ENCODE measurements at places on chromosomes 12 and 14.

- no peaks in the 10 kb centered on the region for H3K27me3 ChIP-seq
- DNase-seq: peak; percentile 91
- peaks cover 11% of the 10 kb centered on the region for H3K4me1 ChIP-seq
- peaks cover 13% of the 10 kb centered on the region for H3K36me3 ChIP-seq
- H3K27ac ChIP-seq: peak overlapping the region; percentile 49
These were observed 733 bp upstream of the P3H3 start for GRCh38 chr12:6827437-6827911.

DNA sequence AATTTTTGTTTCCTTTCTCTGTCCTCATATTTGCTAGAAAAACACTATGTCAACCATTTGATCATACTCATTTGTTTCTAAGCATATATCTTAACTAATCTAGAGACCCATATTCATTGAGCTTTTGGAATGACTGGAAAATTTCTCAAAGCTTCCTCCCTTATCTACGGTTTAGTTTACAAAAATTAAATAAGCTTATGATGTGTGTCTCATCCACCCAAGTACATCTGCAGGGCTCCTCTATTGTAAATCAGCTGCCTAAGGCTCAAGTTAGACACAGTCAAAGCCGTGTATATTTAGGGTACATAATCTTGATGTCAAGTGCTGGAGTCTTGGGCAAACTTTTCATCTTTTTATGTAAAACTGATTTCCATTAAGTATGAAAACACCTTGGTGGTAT is 370.5 kb downstream of the DIO2 start:
- no peak for DNase-seq
- no peak overlapping the region for H3K4me3 ChIP-seq
- peaks cover 11% of the 10 kb centered on the region for H3K27me3 ChIP-seq
- H3K4me1 ChIP-seq: no peaks in the 10 kb centered on the region

- no peaks in the 10 kb centered on the region for H3K36me3 ChIP-seq
- H3K4me3 ChIP-seq: no peak overlapping the region
- no peak for DNase-seq
These were observed 30.6 kb upstream of the C14orf180 start for GRCh38 chr14:104548802-104549535.

- H3K27me3 ChIP-seq: no peaks in the 10 kb centered on the region
- no peak for DNase-seq
- no peak overlapping the region for H3K27ac ChIP-seq
- no peak overlapping the region for H3K4me3 ChIP-seq
- no peaks in the 10 kb centered on the region for H3K4me1 ChIP-seq
- H3K36me3 ChIP-seq: peaks cover 3% of the 10 kb centered on the region
These were observed 168.1 kb downstream of the ADGRD1 start for GRCh38 chr12:131121705-131122405.

- no peak overlapping the region for H3K27ac ChIP-seq
- no peak for DNase-seq
- no peaks in the 10 kb centered on the region for H3K36me3 ChIP-seq
- H3K27me3 ChIP-seq: no peaks in the 10 kb centered on the region
These were observed 364.9 kb downstream of the RPS29 start for GRCh38 chr14:49221316-49221715.

- no peaks in the 10 kb centered on the region for H3K36me3 ChIP-seq
- H3K27me3 ChIP-seq: peaks cover 100% of the 10 kb centered on the region
- H3K4me3 ChIP-seq: no peak overlapping the region
- no peak for DNase-seq
These were observed 4.7 kb upstream of the HOXC10 start for GRCh38 chr12:53980104-53980801.

GRCh38 chr14:103125098-103126070 is 2.1 kb downstream of the TNFAIP2 start:
- H3K27me3 ChIP-seq: peaks cover 56% of the 10 kb centered on the region
- no peaks in the 10 kb centered on the region for H3K4me1 ChIP-seq
- no peak overlapping the region for H3K27ac ChIP-seq
- no peaks in the 10 kb centered on the region for H3K36me3 ChIP-seq
- no peak overlapping the region for H3K4me3 ChIP-seq
- no peak for DNase-seq

- H3K36me3 ChIP-seq: peaks cover 48% of the 10 kb centered on the region
- no peak for DNase-seq
- H3K4me3 ChIP-seq: no peak overlapping the region
- H3K27me3 ChIP-seq: no peaks in the 10 kb centered on the region
- no peak overlapping the region for H3K27ac ChIP-seq
These were observed 16.6 kb downstream of the ADGRD1 start for GRCh38 chr12:130970165-130970907.

DNA sequence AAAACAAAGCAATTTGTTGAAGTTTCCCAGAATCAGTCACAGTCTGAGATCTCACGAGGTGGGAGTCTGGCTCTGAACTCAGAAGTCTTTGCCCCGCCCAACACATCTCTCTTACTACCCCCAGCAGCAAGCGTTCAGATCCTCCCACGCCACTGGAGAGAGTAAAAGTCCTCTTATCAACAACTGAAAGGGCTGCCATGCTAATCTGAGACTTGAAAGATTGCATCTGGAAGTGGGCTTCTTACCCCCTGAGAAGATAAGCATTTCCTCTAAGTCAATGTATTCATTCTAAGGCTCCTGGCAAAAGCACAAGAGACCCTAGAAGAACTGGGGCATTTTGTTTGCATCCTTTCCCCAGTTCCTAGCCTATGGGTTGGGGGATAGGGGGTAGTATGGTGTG is 34.1 kb upstream of the STON2 start:
- no peak for DNase-seq
- no peak overlapping the region for H3K27ac ChIP-seq
- H3K27me3 ChIP-seq: peaks cover 55% of the 10 kb centered on the region
- no peaks in the 10 kb centered on the region for H3K36me3 ChIP-seq

GRCh38 chr12:79659961-79660431 is 30.8 kb downstream of the PAWR start:
- no peaks in the 10 kb centered on the region for H3K36me3 ChIP-seq
- H3K27ac ChIP-seq: peak overlapping the region; percentile 70
- DNase-seq: no peak

DNA sequence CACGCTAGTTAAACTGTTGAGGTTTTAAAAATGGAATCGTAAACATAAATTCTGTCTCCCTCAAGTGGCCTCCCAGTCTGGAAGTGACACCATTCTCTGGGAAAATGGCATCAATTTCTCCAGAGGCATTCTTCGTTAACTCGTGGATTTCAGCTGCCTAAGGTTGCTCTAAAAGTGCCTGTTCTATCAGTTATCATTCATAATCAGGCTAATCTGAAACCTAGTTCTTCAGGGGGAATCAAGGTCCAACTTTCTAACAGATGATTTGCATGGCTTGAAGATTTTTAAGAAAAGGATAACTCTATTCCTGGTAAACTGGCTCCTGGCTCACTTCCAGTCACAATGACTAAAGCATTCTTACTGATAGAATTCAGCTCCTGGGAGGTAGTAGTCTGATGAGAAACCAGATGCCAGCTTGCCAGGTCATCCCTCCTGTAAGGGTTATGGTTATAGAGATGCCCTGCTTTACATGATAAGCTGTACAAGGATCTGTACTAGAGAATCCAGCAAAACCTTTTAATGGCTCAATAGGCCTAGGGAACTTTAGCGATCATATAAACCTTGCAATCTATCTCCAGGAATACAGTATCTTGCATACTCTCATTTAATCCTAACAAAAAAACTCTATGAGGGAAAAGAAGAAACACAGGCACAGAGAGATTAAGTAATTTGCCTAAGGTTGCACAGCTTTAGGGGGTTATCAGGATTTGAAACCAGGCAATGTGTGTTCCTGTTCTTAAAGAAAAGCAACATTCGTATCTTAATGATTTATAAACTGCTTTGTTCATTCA is 1.5 kb downstream of the L3HYPDH start:
- peak overlapping the region; percentile 31 for H3K27ac ChIP-seq
- peak overlapping the region; percentile 73 for H3K4me3 ChIP-seq
- H3K36me3 ChIP-seq: peaks cover 11% of the 10 kb centered on the region
- no peaks in the 10 kb centered on the region for H3K27me3 ChIP-seq
- peaks cover 12% of the 10 kb centered on the region for H3K4me1 ChIP-seq

GRCh38 chr14:94738751-94739150 is 31.2 kb downstream of the GSC start:
- no peaks in the 10 kb centered on the region for H3K4me1 ChIP-seq
- no peak overlapping the region for H3K27ac ChIP-seq
- H3K4me3 ChIP-seq: no peak overlapping the region

GRCh38 chr12:79874665-79875064 is 60.2 kb downstream of the PPP1R12A start:
- peaks cover 19% of the 10 kb centered on the region for H3K36me3 ChIP-seq
- DNase-seq: no peak
- H3K4me3 ChIP-seq: no peak overlapping the region
- no peaks in the 10 kb centered on the region for H3K4me1 ChIP-seq

- no peak overlapping the region for H3K4me3 ChIP-seq
- H3K36me3 ChIP-seq: no peaks in the 10 kb centered on the region
- no peaks in the 10 kb centered on the region for H3K4me1 ChIP-seq
These were observed 2.2 kb upstream of the PTGDR start for GRCh38 chr14:52265253-52265652.

DNA sequence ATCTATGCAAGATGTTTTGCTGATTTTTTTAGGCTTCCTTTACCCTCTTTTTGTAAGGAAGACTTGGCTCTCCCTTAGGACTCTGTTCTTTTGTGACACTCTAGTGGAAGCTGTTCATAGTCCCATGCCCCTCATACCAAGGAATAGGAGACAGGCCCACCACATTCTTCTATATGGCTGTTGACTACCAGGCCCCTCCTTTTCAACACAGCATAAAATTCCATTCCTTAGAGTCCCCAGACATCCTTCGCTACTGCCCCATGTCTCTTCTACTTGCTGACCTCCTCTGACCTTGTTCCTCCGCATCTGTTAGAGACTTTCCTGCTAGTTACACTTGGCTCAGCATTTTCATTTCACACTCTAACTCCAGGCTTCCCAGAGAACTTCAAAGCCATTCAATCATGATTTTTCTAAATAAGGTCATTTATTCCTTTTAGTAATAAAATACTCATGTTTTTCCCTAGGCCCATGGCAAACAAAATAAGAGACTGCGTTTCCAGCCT is 9.7 kb downstream of the PIK3C2G start:
- H3K4me1 ChIP-seq: no peaks in the 10 kb centered on the region
- H3K4me3 ChIP-seq: no peak overlapping the region
- DNase-seq: no peak
- no peaks in the 10 kb centered on the region for H3K36me3 ChIP-seq
- H3K27me3 ChIP-seq: no peaks in the 10 kb centered on the region
- H3K27ac ChIP-seq: no peak overlapping the region

DNA sequence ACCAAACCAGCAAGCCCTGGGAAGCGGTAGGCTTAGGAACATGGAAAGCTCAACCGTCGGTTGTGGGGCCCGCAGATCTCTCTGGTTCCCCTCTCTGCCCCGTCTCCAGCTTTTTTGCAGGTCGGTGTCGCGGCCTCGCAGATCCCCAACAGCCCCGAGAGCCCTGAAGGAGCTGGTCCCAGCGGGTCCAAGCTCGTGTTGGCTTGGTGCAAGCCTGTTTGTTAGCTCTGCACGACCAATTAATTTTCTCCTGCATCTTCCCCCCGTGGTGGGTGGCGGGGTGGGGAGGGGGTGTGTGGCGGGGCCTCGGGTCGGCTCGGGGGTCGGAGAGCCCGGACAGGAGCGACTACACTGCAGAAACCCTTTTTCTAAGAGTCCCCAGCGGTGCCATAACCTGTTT is 449 bp upstream of the SLC24A4 start:
- H3K27me3 ChIP-seq: peaks cover 99% of the 10 kb centered on the region
- peak overlapping the region; percentile 49 for H3K4me3 ChIP-seq
- H3K27ac ChIP-seq: no peak overlapping the region
- H3K36me3 ChIP-seq: no peaks in the 10 kb centered on the region
- H3K4me1 ChIP-seq: no peaks in the 10 kb centered on the region

DNA sequence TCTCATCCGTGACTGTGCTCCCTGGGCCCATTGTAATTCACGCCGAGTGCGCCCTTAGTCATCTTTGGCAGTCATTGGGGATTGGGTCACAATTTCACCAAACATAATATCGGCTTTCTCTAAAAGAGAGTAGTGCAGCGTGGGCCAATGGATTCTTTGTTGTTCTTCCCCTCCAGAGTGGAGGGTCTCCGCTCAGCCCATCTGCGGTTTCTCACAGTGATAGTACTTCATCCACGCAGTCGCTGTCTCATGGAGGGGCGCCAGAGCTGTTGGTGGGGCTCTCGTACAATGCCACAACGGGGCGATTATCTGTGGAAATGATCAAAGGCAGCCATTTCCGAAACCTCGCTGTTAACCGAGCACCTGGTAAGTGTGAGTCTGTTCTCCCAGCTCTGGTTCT is 321.8 kb downstream of the SNAPC1 start:
- H3K4me1 ChIP-seq: no peaks in the 10 kb centered on the region
- H3K36me3 ChIP-seq: no peaks in the 10 kb centered on the region
- DNase-seq: no peak

DNA sequence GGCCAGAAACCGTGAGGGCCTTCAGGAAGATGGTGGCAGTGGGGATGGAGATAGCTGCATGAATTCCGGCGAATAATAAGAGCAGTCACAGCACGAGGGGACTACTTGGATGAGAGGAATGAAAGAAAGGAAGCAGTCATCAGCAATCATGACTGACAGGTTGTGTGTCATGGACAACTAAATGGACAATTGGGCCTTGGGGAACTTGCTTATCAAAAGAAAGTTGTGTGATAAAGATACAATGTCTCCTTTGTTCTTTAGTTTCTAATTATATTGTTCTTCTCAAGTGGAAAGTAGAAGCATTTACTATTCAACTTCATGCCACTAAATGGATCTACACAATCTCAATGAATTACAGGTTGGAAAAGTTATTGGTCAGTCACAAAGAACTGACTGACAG is 130.5 kb downstream of the TMTC1 start:
- H3K36me3 ChIP-seq: peaks cover 2% of the 10 kb centered on the region
- no peak overlapping the region for H3K27ac ChIP-seq

GRCh38 chr12:96083020-96083719 is 47.8 kb upstream of the LTA4H start:
- H3K4me1 ChIP-seq: no peaks in the 10 kb centered on the region
- no peak overlapping the region for H3K27ac ChIP-seq
- H3K4me3 ChIP-seq: no peak overlapping the region
- H3K27me3 ChIP-seq: no peaks in the 10 kb centered on the region

- no peaks in the 10 kb centered on the region for H3K27me3 ChIP-seq
- no peaks in the 10 kb centered on the region for H3K4me1 ChIP-seq
- H3K36me3 ChIP-seq: no peaks in the 10 kb centered on the region
- no peak for DNase-seq
- no peak overlapping the region for H3K4me3 ChIP-seq
- no peak overlapping the region for H3K27ac ChIP-seq
These were observed 11.7 kb upstream of the OASL start for GRCh38 chr12:121050725-121051124.

DNA sequence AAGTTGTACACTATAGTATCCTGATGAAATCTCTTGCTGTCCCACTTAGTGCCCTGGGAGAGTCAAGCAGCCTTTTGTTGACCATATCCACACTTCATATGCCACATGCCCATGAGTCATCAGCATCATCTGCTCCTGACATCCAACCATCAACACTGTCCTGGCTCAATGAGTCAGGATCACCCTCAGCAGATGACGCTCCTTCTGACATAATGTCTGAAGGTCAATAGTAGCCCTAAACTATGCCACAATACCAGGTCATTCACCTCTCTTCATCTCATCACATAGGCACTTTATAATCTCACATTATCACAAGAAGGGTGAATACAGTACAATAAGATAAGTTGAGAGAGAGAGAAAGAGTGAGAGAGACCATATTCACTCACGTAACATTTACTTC is 369.0 kb upstream of the FAR2 start:
- H3K4me3 ChIP-seq: no peak overlapping the region
- no peaks in the 10 kb centered on the region for H3K4me1 ChIP-seq
- no peaks in the 10 kb centered on the region for H3K27me3 ChIP-seq

Data from cardiac muscle cell (in vitro differentiated cells and primary cell).